Activated T-helper 1 cell treated with anti-CD3 and anti-CD28 coated beads, Interleukin-2, amount 50 U/mL, for 16 hours (primary cell): ENCODE measurements at places on chromosomes 7 and 10.

GRCh38 chr7:29360633-29361625 lies 166.4 kb downstream of the CHN2 start:
- no peak for DNase-seq

GRCh38 chr7:41699516-41699915 lies 3.4 kb downstream of the INHBA start:
- no peak for DNase-seq

DNA sequence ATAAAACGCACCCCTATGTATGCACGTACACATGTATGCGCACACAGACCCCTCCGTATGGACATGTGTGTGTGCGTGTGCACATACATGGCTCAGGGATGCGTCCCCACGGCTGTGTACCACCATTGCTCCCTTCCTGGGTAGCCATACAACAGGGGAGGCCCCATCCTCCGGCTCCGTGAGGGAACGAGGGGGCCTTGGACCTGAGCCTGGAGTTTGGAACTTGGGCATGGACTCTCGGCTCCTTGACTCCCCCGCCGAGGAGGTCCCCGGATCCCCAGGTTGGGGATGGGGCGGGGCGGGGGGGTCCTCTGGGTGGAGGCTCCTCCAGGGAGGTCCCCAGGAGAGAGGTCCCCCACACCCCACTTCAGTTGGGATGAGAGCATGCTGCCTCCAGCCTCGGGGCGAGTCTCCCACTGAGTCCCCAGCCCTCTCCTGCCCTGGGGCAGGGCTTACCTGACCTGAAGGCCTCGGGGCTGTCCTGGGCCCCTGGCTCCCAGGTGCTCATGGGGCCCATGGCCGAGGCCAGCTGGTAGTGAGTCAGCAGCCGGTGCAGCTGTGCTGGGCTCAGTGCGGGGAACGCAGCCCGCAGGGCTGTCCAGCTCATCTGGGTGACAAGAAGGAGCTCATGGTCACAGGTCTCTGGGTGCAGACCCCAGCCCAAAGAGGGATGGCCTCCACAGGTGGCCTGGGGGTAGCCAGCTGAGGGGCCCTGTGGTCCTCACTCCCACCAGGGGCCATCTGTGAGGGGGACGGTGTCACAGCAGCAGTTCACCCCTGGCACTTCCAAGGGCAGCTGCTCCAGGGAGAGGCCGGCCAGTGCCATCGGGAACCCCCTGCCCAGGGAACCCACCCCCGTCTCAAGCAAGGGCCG lies 29.9 kb downstream of the AP5Z1 start:
- DNase-seq, result no peak

GRCh38 chr10:97713339-97713825 lies at the start of gene MARVELD1:
Gene MARVELD1 (plus strand): TSS chr10:97713730. CDS start chr10:97713877, 147 bp downstream.
- DNase-seq, result no peak

GRCh38 chr10:22655312-22655981 lies 58.9 kb downstream of the PIP4K2A start:
- DNase-seq, result no peak

GRCh38 chr7:117110480-117111315 lies 157.4 kb downstream of the ST7 start:
- no peak for DNase-seq

GRCh38 chr7:157525491-157525915 lies 188.7 kb downstream of the DNAJB6 start:
- DNase-seq, result no peak

GRCh38 chr10:28558923-28559508 lies 26.1 kb downstream of the WAC start:
- DNase-seq, result no peak
